ENCODE measurements at places on chromosomes 5 and 9.

DNA sequence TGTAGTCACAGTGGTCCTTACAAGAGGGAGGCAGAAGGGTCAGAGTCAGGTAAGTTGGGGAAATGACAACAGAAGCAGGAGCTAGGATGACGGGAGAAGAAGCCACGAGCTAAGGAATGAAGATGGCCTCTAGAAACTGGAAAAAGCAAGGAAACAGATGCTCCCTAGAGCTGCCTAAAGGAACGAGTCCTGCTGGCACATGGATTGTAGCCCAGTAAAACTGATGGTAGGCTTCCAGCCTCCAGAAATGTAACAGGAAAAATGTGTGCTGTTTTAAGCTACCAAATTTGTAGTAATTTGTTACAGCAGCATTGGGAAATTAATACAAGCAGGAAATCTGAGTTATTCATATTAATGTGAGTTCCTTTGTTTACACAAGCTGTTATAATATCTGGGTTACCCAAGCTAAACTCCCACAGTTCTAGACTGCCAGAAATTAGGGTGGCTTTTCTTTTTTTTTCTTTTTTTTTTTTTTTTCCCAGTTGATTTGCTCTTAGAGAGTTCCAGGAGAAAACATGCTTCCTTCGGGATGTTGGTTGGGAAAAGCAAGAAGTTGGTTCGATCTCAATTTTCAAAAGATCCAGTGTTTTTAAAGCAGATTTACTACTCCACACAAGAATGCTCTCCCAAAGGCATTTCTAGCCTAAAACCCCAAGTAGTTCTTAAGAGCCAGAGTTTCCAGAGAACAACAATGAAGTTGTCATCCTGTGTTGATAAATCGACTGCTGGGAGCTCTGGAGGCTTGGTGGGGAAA, 400.0 kb upstream of the SLC24A2 start:
- DNase-seq: no peak

GRCh38 chr5:79285833-79286232, 49.9 kb downstream of the JMY start:
- no peak for DNase-seq

DNA sequence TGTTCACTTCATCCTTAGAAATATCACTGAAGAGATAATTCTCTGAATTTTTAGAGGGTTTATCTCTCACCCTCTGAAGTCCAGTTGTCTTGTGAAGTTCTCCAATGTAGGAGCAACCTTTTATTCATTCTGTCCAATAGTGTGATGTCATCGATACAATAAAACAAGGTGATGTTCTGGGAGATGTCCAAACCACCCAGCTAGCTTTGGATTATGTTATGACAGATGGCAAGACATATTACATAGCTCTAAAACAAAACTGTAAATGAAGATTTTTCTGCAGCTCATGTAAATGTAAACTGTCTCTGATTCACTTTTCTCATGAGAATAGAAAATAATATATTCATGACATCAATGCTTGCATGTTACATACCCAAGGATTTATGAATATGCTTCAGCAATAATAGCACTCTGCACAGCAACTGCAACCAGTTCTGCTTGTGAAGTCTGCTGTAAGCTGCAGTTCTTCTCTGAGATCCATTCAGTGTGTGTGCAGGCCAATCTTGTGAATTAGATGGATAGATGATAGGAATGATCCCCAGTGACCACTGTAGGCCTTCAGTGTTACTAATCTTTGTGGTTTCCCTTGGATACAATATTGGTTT, 172.6 kb upstream of the CDH12 start:
- no peak for DNase-seq

GRCh38 chr5:2262620-2263019, 379.9 kb upstream of the IRX4 start:
- DNase-seq: no peak

- no peak for DNase-seq
Observed at GRCh38 chr9:133718563-133719315, 19.4 kb downstream of the SARDH start.

GRCh38 chr5:53779541-53779981, 219.1 kb downstream of the NDUFS4 start:
- no peak for DNase-seq

Measured in A549 (cell line).